ENCODE measurements at places on chromosomes 2 and 18.

DNA sequence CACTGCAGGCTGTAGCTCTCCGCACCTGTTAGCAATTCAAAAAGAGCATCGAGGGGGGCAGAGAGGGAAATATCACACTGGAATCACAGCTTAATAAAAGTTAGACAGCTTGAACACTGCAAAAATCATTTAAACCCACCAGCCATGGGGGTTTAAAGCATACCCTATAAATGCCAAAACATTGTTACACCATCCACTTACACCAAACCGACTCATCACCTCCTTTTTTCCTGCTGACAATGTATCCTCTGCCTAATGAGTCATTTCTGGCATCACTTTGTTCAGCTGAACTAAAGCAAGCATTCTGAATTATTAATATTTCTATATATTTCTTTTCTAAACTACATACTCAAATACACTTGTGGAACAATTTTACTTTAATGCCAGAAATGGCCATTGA, 21.6 kb downstream of the MC4R start:
- DNase-seq: no peak

DNA sequence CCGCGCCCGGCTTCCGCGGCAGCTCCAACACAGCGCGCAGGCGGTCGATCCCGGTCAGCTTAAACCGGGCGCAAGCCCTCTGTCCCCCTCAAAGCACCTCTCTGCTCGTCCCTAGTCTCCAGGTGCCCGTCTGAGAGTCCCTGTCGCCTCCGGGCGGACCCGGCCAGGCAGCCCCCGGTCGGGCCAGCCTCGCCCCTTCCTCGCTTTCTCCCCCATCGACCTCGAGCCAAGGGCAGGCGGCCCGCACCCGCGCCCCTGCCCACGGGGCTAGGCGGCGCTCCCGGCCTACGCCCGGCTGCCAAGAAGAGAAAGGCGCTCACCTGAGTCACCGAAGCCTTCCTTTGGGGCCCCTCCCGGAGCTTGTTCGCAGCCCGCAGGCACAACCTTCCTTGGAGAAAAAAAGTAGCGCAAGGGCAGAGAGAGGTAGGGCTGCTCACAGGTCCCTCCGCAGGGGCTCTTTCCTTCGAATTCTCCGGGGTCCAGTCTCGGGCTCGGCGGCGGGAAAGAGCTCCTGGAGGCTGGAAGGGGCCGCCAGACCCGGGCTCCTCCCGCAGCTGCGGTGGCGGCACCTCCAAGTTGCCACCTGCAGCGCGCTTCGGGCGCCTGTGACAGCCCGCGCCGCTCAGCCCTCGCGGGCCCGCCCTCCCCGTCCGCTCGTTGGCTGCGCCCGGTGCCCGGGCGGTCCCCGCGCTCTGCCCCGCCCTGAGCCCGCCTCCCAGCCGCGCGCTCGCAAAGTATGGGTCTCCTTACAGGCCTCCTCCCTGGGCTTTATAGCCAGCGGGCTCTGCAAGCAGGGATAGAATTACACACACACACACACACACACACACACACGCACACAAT, 86.5 kb upstream of the EPB41L3 start:
- peak; percentile 26 for DNase-seq

GRCh38 chr18:33424266-33424946, 16.1 kb downstream of the CCDC178 start:
- DNase-seq: no peak

- DNase-seq: no peak
These were observed 562.4 kb downstream of the RNF144A start for GRCh38 chr2:7479603-7480002.

- DNase-seq: no peak
These were observed 160.6 kb downstream of the RNF144A start for GRCh38 chr2:7077660-7078267.

DNA sequence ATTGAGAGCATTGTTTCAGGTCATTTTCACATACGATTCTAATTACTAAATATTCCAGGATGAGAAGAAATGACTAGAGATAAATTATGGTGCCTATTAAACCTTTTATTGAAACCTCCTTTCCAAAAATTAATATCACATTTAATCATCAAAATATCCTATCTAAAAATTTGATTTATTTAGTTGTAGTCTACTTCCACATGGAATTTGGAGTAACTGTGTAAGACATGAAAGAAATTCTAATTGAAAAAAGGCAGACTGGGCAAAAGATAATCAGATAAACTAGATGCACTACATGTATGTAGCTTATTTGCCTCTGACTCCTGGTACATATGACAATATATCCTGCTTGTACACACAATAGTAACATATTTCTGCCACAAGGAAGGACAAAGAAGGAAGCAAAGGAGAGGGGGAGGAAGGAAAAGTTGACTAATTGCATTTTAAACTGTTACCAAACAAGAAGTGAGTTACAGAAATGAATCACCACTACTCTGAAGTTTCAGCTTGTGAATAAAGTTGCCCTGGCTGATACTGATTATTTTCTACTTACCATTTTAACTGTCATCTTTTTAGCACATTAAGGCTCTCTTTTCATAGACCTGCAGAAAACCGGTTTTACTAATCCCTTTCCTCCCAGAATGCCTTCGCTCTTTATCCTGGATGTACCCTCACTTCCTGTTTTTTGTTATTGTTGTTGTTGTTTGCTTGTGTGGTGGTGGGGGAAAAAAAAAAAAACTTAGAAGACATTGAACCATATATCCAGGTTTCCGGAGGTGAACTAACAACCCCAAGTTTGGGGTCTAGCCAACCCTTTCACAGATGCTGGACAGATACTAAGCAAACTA, 28.4 kb downstream of the NRXN1 start:
- no peak for DNase-seq

DNA sequence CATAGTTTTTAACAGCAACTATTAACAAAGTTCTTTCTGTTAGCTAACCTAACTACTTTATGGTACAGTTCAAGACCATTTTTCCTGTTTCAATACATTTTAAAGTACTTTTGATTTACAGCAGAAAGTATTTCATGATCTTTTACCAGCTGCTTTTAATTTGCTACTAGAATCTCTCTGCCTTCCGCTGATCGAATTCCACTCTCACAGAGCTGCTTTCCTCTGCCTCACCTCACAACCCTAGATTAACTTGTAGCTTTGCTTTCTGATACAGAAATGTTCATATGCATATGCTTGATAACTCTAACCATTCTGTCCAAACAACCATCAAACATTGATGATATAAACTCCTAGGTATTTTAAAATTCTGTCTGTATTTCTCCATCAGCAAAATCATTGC, 463.2 kb upstream of the ZEB2 start:
- no peak for DNase-seq

DNA sequence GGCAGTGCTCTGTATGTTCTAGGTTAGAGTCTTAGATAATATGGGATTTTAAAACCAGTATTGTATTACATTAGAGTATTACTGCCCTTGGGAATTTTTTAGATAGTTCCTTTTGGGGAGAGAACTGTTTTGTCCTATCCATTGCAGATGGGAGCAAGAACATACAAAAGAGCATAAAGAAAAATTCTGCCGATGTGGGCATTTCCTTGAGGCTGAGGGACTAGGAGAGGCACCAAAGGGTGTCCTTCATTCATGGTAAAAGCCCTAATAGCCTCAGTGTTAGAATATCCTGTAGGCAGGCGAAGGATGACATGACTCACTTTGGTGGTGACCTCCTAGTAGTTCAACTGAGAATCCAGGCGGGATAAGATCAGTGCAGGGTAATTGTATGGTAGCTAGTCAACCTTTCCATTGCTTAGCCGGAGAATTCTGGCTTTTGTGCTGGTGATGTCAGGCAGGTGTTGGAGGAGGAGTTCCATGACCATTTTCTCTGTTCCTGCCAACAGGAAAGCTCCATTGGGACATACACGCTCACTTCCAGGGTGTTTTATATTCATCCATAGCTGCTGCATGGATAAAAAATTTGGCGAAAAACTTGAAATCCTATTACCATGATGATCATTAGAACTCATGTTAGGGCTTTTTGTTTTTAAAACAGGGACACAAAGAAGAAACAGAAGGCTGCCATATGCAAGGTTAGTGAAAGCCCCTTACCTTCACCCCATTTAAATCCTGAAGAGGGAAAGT, 28.1 kb downstream of the EPAS1 start:
- peak; percentile 79 for DNase-seq

DNA sequence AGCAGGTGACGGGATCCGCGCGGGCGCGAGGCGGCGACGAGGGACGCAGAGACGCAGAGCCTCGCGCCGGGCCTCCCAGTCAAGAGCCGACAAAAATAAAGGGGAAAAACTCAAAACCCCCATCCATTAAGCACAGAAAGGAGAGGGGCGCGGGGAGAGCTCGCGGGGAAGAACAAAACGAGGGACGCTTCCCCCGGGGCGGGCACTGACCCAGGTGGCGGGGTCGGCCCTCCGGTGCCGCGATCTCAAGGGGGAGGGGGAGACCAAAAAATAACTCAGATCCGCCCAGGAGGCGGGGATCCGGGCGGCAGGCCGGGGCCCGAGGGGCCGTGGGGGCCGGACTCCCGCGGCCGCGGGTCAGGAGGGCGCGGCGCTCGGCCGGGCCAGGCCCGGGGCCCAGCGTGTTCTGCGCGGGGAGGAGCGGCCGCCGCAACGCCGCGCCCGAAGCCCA, 597 bp downstream of the RNF103 start:
- DNase-seq: no peak

GRCh38 chr2:48790407-48791170, 35.1 kb upstream of the LHCGR start:
- DNase-seq: no peak

DNA sequence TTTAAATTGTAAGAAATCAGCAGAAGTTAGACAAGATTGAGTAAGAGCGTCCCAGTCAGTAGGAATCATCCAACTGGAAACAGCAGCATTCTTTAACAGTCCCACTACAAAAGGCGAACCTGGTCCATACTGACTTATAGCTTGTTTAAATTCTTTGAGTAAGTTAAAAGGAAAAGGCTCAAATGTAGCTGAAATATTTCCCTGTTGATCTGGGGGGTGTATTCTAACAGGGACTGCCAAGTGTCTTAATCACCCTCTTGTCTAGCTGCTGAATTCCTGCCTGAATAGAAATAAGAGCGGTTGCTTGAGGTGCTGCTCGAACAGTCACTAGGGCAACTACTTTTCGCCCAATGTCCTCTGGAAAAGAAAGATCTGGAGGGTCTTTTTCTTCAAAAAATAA, 56.4 kb upstream of the FMNL2 start:
- DNase-seq: no peak

DNA sequence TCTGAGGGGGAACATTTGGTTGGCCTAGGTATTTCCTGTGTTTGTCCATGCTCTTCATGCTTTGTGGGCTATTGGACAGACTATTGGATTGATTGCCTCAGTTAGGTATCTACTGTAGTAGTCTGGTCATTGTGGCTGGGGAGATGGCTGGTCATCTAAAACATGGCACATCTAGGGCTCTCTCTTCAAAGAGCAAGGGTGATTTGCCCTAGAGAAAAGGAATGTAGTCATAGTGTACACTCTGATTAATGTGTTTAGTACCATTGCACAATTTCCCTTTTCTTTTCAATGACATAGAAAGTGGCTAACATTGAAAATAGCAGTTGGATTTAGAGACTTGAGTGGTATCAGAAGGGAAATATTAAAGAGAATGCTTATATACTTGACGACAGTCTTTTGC, 114.3 kb downstream of the LCLAT1 start:
- DNase-seq: no peak

GRCh38 chr2:71611781-71612527, 158.6 kb downstream of the DYSF start:
- DNase-seq: no peak

DNA sequence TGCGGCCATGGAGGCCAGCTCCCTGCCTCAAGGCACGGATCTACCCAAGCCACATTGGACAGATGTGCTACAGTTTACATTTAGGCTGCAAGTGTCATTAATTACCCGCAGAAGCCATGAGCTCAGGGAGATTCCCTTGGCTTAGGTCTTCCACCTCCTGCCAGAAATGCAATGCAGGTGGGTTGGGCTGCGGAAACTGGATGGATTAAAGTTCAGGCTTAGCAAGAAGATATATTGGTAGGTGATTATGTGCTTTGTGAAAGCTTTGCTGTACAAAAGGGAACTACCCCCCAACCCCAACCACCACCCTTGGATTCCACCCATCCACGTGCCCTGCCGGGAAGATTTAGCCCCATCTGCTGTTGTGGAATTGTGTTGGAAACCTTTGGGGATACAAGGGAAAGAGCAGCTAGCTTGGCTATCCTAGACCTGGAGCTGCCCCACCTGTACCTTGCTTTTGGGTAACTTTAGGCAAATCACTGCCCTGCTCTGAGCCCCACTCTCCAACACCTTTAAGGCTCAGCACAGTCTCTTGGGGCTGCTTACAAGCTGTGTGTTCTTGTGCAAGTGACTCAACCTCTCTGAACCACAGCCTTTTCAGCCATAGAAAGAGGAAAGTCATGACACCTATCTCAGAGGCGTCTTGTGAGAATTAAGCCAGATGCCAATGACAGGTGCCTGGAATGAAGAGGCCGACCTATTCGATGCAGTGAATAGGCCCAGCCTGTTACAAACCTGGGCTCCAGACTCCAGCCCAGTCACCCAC, 141.6 kb upstream of the GLI2 start:
- no peak for DNase-seq

DNA sequence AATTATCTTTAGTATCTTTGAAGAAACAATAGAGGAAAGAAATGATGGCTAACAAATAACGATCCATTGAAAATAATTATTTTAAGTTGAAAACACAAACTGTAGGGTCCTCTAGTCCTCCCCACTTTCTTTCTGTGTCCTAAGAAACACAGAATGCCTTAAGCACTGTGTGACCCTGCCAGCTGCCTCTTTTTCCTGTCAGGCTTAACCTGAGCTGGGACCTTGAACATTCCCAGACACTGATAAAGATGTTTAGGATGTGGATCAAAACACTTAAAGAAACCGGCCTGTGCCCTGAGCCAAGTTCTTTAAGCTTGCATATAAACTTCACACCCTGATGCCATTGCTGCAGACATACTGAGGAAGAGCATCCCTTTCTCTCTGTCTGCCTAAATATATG, 755.4 kb upstream of the VRK2 start:
- DNase-seq: no peak

GRCh38 chr2:64819361-64819760, 165.6 kb upstream of the SERTAD2 start:
- no peak for DNase-seq

- peak; percentile 43 for DNase-seq
These were observed 84.7 kb downstream of the RBMS1 start for GRCh38 chr2:160408959-160409291.

DNA sequence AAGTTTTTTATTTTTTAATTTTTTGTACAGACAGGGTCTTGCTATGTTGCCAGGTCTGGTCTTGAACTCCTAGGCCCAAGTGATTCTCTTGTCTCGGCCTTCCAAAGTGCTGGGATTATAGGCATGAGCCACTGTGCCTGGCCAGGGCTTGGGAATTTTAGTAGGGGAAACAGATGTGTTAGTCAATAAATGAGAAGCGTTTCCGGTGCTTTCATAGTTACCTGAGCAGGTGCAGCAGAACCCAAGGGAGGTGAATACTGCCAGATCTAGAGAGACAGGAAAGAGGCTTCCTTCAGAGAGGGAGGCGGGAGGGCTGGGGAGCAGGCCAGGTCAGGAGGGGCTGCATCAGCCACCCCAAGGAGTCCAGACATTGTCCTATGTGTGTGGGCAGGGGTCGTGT, 30.5 kb upstream of the IMPA2 start:
- DNase-seq: no peak

All from EH (cell line).